Gastroesophageal sphincter (tissue), 4 donors: ENCODE measurements at places on chromosomes 5 and 9.

DNA sequence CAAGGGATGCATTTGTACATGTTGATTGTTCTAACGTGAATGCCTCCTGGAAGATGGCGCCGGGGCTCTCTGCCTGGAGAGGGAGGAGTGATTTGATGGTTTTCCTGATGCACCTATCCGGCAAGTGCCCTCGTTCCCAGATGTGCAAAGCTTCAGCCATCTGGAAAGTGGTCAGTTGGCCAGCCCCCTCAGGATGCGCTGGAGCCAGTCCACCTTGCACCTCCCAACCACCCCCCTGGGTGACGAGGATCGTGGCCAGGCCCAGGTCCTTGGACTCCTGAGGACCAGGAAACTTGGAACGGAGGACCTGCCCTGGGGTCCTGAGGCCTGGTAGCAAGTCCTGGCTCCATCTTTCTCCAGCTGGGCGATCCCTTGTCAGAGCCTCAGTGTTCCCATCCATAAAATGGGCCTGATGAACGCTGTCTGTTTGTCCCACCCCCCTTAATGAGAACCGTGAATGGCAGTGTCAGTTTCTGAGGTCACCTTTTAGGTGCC, 23.6 kb upstream of the RNU6ATAC start:
- no peak for ATAC-seq

GRCh38 chr9:111151537-111151936, 113.3 kb upstream of the LPAR1 start:
- no peak for ATAC-seq

DNA sequence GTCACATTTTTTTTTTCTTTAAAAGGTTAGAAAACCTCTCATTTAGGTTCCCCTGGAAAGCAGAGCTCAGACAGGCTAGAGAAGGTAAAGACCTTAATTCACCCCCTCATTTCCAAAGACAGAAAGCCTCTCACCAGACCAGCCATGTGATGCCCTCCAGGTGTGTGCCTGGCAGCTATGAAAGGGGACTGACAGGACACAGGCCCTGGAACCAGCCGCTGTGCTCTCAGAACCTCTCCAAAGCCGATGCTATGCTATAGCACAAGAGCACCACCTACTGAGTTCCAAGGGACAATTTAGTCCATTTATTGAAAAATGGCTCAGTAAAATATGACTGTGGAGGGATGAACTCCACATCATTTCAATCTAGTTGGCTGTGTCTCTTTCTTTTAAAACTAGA, 48.8 kb downstream of the FANCC start:
- ATAC-seq: peak; percentile 76

DNA sequence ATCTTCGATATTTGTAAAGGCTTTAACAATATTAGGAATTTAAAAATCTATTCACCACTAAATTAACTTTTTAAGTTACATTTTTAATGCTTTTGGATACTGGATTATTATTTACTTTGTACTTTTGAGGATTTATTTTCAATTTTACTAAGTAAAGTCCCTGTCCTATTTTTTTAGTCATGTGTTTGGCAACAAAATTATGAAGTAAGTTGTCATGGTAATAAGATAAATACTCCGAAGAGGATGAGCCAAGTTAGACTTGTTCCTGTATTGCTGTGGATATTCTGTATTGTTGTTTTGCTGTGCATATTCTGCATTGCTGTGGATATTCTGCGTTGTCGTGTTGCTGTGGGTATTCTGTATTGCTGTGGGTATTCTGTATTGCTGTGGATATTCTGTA, 210.1 kb downstream of the MTRR start:
- no peak for ATAC-seq

GRCh38 chr9:21796768-21797167, 5.7 kb upstream of the MTAP start:
- ATAC-seq: no peak

GRCh38 chr5:128228521-128228920, 145.0 kb downstream of the SLC12A2 start:
- peak; percentile 58 for ATAC-seq

DNA sequence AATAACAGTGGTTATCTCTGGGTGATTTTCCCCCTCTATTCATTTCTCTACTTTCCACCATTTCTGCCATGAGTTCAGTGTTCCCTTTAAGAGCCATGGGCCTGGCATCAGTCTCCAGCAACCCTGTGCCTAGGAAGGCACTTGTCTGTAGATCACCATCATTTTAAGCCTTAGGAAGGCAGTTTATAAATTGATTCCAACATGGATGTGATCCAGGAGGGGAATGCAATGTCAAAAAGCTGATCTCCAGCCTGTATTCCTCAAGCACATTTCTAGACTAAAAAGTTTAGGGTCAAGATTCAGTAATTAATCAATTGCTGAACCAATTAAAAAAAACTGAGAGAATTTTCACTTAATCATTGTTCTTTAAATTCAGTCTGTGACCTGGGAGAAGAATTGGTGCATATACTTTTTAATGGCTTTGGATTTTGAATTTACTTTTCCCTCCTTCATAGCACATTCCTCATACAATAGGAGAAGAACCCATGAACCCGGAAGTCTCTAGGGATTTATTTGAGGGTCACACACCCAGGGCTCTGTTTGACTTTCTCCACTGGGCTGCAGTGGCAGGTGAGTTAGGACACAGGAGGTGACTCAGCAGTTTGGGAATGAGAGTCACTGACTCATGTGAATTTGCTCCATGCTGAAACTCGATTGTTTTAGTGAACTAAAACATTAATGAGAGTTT, 6.1 kb upstream of the ERMP1 start:
- ATAC-seq: no peak

- no peak for ATAC-seq
These were observed 91.4 kb upstream of the SH3GL2 start for GRCh38 chr9:17487467-17487866.

DNA sequence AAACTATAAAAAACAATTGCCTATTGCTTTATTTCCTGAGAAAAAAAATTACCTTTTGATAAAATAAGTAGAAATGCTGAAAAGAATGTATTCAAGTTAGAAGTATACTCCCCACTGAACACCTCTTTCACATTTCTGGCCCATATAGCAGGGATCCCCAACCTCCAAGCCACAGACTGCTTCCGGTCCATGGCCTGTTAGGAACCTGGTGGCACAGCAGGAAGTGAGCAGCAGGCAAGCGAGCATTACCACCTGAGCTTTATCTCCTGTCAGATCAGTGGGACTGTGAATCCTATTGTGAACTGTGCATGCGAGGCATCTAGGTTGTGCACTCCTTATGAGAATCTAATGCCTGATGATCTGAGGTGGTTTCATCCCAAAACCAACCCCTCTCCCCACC, 563.9 kb downstream of the RAB3C start:
- no peak for ATAC-seq

GRCh38 chr9:113501129-113501686, 37.7 kb downstream of the RGS3 start:
- peak; percentile 67 for ATAC-seq

DNA sequence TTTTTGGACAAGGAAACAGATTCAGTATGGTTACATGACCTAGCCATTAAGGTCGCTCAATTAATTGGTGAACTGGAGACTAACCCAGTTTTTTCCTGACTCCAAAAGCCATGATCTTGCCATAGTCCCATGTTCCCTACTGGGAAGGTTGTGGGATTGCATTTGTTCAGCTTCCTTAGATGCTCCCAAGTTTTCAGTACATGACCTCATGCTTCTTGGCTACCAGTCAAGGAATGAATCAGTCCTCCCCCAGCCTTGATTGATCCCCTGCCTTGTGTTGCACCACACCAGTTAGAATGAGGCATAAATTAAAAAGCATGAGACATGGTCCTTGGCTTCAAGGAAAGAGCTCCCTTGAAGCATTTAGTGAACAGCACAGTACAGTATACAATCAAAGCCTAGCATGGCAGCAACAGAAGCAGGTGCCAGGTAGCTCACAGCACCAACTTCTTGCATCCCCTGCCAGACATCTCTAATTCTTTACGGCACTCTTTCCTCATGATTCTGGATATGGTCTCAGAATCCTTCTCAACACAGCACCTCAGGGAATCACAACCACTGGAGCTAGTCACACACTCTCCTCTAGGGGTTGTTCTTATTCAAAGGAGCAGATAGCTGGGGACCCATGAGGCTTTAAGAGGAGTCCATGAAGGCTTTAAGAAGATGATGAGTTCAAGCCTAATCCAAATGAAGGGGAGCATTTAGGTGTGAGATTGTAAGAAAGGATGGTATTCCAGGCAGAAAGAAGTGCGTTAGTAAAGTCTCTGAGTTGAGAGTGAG, 295.5 kb upstream of the CLINT1 start:
- ATAC-seq: peak; percentile 92

- no peak for ATAC-seq
These were observed 51.0 kb downstream of the FKTN start for GRCh38 chr9:105608721-105609598.

DNA sequence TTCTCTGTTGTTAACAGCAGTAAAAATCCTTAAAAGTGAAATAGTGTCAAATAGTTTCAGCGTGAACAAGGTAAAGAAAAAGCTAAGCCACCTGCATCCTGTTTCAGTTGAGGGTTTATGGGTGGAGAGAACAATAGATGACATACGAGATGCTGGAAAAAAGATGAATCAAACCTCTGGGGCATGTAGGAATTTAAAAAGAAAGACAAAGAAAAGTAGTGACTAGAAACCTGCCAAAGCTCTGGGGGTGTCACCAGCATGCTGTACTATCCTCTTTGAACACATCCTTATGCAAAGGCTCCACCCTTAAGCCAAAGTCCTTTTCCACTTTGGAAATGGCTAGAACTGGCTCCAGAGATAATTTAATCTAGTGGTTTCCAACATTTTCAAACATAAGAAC, 22.2 kb downstream of the SCAI start:
- ATAC-seq: no peak

GRCh38 chr9:5112109-5112592, 73.3 kb downstream of the INSL6 start:
- ATAC-seq: no peak

- ATAC-seq: no peak
These were observed 111.3 kb upstream of the ALDH1B1 start for GRCh38 chr9:38281196-38281595.

DNA sequence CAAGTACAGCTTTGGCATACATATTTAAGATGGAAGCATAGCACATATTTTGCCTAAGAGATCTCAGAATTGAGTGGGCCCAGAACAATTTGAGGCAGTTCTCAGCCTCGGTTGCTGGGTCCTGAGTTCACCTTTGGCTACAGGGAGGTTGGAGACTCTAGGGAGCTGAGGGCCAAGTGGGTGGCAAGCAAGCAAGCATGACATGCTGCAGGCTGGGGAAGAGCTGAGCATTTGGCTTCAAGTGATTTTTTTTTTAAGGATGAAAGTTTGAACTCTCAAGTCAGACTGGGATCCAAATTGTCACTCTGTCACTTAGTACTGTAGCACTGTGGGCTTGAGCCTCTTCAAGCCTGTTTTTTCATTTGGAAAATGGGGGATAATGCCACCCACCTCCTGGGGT, 160.5 kb downstream of the MED27 start:
- ATAC-seq: no peak

DNA sequence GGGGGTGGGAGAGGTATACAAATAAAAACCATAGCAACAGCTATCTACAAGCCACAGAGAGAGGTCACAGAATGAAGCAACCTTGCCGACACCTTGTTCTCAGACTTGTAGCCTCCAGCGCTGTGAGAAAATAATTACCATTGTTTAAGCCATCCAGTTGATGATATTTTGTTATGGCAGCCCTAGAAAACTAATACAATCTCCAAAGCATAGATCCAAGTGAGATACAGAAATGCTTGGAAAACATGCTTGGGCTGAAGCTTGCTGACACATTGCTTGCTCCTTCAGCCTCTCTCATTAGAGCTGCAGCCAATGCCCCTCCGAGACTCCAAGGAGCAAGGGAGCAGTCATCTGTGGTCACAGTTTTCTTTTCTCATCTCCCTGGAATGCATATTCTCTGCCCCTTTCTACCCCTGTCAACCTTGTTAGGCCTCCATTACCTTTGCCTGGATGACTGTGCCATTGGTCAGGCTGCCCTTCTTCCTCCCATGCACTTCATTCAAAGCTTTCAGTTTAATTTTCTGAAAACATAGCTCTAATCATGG, 401.4 kb upstream of the KLF4 start:
- no peak for ATAC-seq

- no peak for ATAC-seq
These were observed 6.2 kb downstream of the NEK6 start for GRCh38 chr9:124263800-124264426.

- ATAC-seq: peak; percentile 84
These were observed 32.0 kb upstream of the SPTLC1 start for GRCh38 chr9:92147030-92147851.

- ATAC-seq: no peak
These were observed 1.1 kb downstream of the LCN1 start for GRCh38 chr9:135522137-135522877.

- ATAC-seq: no peak
These were observed 19.5 kb downstream of the FAM163B start for GRCh38 chr9:133589454-133590227.

DNA sequence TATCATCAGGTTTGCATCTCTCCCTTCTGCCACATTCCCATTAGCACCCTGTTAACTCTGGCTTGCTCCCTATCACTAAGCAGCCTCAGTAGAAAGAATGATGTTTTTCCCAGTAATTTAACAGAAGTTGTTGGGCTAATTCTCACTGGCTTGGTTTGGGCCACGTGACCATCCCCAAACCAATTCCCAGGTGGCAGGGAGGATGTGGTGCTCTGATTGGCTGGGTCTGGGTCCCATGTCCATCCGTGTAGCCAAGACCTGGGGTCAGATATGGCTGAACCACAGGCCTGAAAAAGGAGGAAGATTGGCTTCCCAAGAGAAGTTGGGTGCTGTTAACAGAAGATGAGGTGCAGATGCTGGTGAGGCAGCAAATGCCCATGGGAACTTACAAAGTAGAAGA, 122.0 kb downstream of the BOD1 start:
- ATAC-seq: no peak
